ENCODE measurements at places on chromosomes 16 and 17.

GRCh38 chr17:42686520-42687128 is 4.3 kb downstream of the CNTNAP1 start:
- no peak for DNase-seq

- DNase-seq = no peak
Observed at GRCh38 chr16:23359092-23359760, 57.1 kb downstream of the SCNN1B start.

DNA sequence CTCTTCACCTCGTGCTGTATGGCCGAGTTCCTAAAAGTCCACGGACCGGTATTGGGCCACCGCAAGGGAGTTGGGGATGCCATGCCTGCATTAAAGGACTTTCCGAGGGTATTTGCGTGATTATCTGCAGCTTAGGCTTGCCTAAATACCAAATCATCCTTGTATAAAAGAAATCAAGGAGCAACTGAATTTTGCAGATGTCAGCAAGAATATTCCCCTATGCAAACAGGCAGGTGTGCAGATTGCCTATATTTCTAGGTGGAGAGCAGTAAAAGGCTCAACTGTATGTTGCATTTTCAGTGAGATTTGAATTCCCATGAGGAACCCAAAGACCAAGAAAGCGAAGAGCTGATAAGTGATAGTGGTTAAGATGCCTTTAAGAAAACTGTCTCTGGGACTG is 452.3 kb downstream of the CDH11 start:
- DNase-seq = no peak

DNA sequence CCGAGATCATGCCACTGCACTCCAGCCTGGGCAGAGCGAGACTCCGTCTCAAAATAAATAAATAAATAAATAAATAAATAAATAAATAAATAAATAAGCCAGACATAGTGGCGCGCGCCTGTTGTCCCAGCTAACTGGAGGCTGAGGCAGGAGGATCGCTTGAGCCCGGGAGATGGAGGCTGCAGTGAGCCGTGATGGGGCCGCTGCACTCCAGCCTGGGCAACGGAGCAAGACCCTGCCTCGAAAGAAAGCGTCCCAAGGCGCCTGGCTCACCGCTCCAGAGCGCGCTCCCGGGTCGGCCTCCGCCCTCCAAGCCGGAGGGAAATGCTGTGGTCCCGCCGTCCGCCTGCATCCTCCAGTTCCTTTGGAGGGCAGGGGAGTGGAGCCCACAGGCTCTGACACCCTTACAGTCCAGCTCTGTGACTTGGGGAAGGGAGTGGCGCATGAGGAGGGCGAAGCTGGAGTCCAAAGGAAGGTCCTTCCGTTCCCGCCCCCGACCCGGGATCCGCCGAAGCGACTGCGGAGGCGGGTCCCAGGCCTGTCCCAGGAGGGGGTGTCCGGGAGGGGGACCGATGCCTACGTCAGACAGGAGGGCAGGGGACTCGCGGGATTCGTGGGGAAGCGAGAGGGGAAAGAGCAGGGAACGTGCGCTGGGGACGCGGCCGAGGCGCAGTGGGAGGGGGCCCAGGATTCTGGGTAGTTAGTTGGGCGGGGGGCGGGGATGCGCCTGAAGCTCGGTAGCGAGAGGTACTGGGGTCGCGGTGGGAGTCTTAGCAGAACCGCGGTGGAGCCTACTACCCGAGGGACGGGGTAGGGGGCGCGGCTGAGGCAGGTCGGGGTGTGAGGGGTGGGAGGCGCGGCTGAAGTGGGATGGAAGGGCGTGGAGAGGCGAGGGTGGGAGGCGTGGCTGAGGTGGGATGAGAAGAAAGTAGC is 8.4 kb upstream of the TRPV2 start:
- no peak for DNase-seq

DNA sequence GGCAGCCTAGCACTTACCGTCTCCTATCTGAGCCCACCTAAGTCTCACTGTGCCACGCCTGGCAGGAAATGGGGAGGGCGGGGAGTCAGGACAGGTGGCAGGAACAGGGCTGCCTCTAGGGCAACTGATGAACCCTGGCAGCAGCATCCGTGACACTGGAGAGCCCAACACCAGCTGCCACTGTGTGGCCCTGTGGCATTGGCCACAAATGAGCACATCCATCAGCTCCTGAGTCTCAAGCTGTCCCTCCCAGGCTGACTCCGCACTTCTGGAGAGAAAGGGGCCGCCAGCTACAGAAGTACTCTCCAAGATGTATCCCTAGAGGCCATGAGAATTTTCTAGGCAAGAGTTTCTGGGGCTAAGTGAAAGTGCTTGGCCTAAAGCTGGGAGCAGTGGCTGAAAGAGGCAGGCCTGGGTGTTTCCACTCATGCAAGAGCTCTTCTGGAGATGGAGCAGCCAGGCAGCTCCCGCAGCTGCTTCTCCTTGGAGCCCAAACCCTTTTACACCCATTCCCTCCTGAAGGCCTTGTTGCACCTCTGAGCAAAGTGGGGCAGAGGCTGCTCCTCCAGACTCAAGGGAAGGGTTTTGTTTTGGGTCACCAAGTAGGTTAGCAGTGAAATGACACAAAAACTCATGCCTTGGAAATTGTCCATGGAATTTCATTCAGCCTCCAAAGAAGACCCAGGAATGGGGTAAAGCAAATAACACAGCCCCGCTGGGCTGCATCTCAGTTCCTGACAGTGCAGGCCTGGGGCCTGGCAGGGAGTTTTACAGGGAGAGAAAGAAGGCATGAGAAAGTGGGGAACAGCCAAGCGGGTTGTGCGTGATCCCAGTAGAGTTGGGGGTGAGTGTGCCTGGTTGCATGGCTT is 25.8 kb downstream of the PEMT start:
- DNase-seq = no peak

- no peak for DNase-seq
Observed at GRCh38 chr17:63221939-63222338, 224.2 kb downstream of the CYB561 start.

- DNase-seq = peak; percentile 56
Observed at GRCh38 chr17:41864498-41864835, 756 bp downstream of the KLHL11 start.

- DNase-seq = no peak
Observed at GRCh38 chr17:39995438-39995837, 14.8 kb downstream of the PSMD3 start.

DNA sequence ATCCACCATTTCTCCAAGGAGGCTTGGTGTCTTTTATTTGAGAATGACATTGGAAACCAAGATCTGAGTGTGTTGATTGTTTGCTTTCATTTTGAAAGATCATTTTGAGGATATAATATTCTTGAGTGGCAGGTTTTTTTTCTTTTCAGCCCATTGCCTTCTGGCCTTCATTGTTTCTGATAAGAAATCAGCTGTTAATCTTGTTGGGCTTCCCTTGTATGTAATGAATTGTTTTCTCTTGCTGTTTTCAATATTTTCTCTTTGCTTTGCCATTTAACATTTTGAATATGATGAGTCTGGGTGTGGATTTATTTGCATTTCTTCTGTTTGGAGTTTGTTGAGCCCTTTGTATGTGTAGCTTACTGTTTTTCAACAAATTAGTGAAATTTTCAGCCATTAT is 22.0 kb downstream of the PRSS54 start:
- DNase-seq = no peak

DNA sequence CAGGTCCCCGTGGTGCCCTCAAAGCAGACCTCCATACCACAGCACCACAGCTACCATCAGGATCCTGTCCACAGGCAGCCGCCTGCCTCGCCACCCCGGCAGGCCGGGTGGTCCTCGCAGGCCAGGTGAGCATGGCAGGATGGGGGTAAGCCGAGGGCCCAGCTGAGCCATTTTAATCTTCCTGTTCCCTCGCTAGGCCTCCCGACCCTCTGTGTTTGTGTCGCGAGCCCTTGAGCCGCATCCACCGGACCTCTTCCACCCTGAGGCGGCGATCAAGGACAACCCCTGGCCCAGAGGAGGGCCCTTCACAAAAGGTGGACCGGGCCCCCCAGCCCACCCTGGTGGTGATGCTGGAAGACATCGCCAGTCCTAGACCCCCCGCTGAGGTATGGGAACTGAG is 2.0 kb downstream of the PRR14 start:
- no peak for DNase-seq

- peak; percentile 73 for DNase-seq
Observed at GRCh38 chr17:2749784-2750181, 331 bp upstream of the CCDC92B start.

DNA sequence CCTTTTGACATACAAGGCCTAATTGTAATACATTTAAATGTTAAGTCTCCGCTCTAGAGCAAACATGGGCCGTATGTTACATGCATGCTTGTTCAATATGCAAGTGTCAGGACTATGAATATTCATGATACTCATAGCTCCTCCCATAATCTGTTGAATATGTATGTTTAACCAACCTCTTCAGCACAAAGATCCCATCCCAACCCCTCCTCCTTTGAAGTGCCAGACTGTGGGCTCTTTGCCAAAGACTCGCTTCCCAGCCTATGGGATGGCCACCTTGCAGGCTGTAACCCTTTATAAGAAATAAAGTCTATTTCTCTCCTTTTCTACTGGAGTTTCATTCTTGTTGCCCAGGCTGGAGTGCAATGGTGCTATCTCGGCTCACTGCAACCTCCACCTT is 156.2 kb downstream of the ABCC12 start:
- DNase-seq = no peak

DNA sequence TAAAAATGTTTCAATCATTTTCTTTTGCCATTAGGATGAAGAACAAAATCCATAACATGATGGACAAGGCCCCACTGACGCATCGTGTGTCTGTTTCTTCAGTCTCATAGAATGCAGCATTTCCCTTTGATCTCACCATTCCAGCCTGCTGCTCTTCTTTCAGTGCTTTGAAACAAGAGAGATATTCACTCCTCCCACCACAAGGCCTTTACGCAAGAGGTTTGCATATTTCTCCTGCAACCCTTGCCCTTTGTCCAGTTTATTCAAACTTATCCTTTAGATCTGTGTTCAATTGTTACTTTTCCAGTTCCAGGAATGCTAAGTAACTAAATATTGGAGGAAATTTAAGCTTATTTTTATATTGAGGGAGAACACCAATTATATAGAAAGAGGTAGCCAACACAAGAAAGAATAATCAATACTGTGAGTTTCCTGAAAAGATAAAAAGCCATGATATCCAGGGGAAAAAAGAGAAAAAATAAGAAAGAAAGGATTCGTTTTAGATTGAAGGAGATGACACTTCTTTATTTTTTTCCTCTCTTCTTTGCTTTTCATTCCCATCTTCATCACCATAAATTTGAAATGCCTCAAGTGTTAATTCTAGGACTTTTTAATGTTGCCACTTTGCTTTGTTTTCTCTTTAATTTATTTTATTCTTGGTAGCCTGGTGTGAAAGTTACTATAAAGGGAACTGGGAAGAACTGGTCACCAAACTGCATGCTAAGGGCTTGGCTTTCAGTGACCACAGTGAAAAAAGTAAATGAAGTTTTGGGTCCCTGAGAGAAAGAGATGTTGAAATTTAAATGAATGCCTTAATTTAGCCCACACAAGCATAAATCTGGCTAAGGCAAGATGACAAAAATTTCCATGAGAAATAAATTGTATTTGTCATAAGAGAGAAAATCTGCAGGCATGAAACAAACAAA is 102.1 kb downstream of the KIF2B start:
- DNase-seq = no peak

GRCh38 chr17:77744066-77744988 is 214.2 kb upstream of the TNRC6C start:
- DNase-seq = no peak

- no peak for DNase-seq
Observed at GRCh38 chr16:15682105-15682570, 32.1 kb downstream of the NDE1 start.

GRCh38 chr17:68831170-68831569 is 124.0 kb downstream of the ABCA8 start:
- no peak for DNase-seq

- no peak for DNase-seq
Observed at GRCh38 chr17:75394332-75394918, 11.1 kb downstream of the GRB2 start.

DNA sequence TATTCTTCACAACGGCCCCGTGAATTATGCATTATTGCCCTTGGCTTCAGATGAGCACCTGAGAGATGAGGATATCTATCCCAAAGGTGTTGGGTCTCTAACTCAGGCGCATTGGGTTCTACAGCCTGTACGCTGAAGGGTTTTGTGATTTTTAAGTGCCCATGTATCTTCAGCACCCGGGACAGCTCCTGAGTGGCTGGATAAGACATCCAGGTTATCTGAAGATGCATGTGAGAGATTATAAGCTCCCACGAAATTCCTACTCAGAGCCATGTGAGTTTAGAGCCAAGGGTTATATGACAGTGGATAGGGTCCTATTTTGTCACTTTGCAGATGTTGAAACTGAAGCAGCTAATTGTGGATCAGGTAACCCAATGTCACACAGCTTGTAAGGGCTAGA is 612.3 kb upstream of the EEF2KMT start:
- DNase-seq = no peak

- no peak for DNase-seq
Observed at GRCh38 chr17:73749337-73749823, 105.1 kb upstream of the SDK2 start.

- DNase-seq = peak; percentile 61
Observed at GRCh38 chr16:2532494-2533141, 1.4 kb upstream of the CEMP1 start.

DNA sequence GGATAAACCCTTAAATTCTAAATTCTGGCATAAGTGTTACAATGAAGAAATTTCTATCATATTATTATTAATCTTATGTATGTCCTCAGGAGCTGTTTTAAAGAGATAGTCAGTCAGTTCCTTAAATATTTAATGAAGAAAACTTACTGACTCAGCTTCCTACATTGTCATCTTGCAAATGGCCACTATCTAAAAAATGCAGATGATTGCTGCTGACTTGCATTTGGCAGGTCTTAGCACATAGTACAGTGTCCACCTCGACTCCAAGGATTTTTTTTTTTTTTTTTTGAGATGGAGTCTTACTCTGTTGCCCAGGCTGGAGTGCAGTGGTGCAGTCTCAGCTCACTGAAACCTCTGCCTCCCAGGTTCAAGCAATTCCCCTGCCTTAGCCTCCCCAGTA is 55.1 kb upstream of the CORO6 start:
- DNase-seq = no peak

DNA sequence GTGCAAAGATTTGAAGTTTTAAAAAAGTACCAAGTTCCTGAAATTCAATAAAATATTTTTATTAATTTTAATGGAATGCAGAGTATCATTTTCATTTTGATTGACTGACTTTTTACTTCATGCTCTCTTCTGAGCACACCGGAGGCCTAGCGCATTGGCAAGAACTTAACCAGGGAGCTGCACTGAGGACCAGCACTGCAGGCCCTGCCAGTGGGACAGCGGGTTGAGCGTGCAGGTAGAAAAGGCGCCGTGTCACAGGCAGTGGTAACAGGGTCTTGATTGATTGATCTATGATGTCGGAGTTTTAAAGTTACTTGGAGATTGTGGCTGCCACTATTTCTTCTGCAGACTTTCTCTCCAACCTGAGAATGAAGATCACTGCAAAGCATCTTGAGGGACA is 43.7 kb downstream of the WDR45B start:
- DNase-seq = no peak
